ENCODE measurements at places on chromosomes 13 and 19.

DNA sequence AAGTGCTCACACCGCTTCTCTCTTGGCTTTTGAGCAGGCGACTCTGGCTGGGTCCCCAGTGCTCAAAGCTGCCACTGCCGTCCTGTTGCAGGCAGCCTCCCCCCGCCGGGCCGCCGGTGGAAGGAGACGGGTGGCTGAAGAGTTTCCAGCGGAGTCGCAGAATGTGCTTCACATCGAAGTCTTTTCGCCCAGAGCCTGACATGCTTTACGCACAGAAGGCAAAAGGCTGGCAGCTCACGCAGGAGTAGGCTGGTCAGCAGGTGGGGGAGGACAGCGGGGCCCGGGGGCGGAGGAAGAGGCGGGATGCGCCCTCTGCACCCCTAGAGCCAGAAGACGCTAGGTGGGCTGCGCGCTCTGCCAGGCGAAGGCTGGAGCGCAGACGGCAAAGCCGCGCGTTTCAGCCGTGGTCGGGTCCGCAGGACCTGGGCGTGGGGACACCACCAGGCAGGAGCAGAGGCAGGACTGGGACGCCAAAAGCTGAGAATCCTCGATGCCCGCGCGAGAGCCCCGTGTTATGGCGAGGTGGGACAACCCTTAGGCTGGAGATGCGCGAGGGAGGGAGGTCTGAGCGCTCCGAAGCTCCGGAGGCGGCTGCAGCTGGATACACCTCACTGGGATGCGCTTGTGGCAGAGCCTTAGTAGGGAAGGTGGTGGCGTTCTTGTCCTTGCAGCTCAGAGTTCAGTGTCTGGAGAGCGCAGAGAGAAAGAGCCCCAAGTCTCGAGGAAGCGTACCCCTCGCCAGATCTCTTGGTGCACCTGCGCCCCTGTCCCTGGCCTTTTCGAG, at the start of gene ATXN8OS:
Gene ATXN8OS, plus strand, starts transcription at position 329 of the 784 bp plus-strand sequence.
- DNase-seq: no peak

DNA sequence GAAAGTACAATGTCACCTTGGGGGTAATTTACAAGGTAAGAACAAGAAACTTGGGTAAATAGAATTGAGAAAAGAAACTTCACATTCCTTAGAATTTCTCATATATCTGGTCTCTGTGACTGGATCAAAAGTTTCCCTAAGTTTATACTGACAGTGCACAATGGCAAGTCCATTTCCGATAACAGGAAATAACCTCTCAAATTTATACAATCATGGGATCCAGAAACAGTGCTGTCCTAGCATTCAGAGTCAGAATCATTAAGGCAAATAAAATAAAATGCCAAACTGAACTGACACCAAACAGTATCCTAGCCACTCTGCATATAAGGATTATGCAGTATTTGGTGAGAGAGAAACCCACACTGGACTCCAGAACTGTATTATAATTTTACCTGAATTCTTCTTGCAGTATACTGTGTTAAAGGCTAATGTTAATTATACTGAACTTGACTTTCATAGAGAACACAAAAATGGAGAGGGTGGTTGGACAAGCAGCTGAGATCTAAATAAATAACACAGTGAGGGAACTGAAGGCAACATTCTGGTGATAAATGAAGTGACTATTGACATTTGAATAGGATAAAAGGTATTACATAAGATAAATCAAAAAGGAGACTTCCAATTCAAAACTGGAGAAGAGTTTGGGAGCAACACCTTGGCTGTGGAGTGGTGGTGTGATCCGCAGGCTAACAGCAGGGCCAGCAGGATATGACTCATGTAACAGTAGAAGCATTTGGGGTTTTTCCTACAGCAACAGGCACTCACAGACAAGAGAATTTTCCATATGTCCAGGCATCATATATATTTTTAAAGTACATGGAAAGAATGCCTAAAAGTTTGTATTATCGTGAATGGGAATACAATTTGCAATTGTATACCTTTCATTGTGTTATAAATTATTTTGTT, 932.5 kb upstream of the MIR17HG start:
- peak; percentile 14 for DNase-seq

- DNase-seq: no peak
These were observed 540.6 kb upstream of the MIR17HG start for GRCh38 chr13:90806892-90807291.

DNA sequence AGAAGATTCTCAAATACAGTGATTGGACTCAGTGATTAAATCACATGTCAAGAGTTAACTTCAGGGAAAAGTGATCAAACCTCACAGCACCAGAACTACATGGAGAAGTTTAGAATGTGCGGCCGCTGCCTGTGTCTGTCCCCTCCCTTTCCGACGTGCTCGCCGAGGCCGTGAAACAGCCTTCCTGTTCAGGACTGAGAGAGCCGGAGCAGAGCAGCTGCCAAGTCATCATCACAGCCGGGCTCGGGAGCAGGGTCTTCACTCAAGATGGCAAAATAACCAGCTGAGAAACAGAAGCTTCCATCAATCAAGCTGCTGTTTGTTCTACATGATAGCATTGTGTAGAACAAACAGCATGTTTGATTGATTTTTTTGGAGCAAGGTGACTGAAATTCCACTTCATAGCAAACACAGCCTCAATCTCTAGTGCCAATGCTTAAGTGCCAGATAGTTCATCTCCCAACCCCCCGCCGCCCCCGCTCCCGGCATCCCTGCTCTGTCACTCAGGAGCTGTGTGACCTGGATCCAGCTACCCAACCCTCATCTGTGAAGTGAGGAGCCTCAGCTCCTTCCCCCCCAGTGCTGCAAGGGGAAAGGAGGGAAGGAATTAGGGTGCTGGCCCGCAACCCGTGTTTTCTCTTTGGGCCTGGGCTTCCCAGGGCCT, 70.6 kb downstream of the HSPH1 start:
- DNase-seq: no peak

Data from amniotic stem cell (primary cell).